Activated T-cell treated with anti-CD3 and anti-CD28 coated beads, Interleukin-2, amount 50 U/mL, for 72 hours (primary cell): ENCODE measurements at places on chromosomes 6 and 20. TPM values are rescaled to one million over a fixed set of nuclear protein-coding genes. Genes with fewer than 3 reads are reported as not detected.

DNA sequence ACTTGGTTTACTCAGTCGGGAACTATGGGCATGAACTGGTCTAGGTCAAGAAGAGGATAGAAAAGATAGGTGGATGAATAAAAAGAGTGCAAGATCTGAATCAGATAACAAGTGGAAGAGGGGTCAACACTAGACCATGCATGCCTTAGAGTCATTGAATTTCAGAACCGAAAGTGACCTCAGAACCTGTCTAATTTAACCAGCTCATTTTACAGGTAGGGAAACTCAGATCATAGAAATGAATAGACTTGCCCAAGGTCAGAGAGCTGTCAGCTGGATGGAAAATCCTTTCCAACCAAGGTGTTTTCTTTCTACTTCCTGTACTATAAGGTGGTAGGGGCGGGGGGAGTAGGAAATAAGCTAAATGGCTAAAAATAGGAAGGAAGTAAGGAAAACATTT lies 121.4 kb upstream of the ADGRF1 start:
- DNase-seq = no peak
- no peaks in the 10 kb centered on the region for H3K36me3 ChIP-seq
- no peaks in the 10 kb centered on the region for H3K27me3 ChIP-seq

GRCh38 chr6:111927321-111927720 lies 54.1 kb upstream of the FYN start:
- no peak overlapping the region for H3K27ac ChIP-seq
- peaks cover 7% of the 10 kb centered on the region for H3K36me3 ChIP-seq
- H3K4me1 ChIP-seq = peaks cover 39% of the 10 kb centered on the region
- no peaks in the 10 kb centered on the region for H3K27me3 ChIP-seq
- no peak overlapping the region for H3K4me3 ChIP-seq

GRCh38 chr6:79072640-79073181 lies 5.3 kb downstream of the PHIP start:
- peaks cover 6% of the 10 kb centered on the region for H3K36me3 ChIP-seq
- no peak for DNase-seq
- H3K27me3 ChIP-seq = no peaks in the 10 kb centered on the region
- peak overlapping the region; percentile 70 for H3K27ac ChIP-seq
- peaks cover 62% of the 10 kb centered on the region for H3K4me1 ChIP-seq

DNA sequence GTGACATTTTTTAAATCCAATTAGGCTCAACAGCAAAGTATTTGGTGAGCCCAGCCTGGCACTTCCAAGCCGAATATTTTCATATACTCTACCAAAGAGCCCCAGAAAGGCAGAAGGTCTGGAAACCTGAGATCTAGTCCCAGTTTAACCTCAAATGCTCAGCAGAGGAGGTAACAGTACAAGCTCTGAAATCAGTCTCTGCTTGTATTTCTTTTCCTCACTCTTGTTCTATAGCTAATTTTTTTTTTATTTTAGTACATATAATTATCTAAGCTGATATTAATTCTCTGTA lies 9.1 kb downstream of the SOD2 start:
- H3K36me3 ChIP-seq = peaks cover 4% of the 10 kb centered on the region
- H3K27me3 ChIP-seq = no peaks in the 10 kb centered on the region
- peaks cover 50% of the 10 kb centered on the region for H3K4me1 ChIP-seq
- DNase-seq = no peak

DNA sequence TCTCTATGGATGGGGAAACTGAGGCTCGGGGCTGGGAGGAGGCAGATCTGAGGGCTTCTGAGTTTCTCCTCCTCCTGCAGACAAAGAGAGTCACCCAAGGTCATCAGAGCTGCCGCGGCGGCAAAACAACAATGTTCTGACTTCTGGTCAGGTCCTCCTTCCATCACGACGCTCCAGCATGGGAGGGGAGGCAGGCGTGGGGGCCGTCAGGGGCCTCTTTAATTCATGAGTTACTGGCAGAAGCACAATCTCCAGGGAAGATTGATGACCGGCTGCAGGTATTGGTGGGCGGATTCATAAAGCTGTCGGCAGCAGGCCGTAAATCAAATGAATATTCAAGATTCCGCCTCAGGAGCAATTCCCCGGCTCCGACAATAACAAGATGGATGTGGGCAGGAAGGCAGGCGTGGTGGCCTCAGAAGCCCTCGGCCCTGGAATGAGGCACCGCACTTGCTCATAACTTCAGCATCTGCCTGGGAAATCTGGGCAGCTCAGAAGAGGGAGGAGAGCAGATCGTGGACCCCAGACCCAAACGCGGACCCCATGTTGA lies 19.1 kb downstream of the PCK1 start:
- H3K27ac ChIP-seq = no peak overlapping the region
- no peak overlapping the region for H3K4me3 ChIP-seq
- DNase-seq = no peak
- H3K27me3 ChIP-seq = peaks cover 52% of the 10 kb centered on the region
- H3K36me3 ChIP-seq = no peaks in the 10 kb centered on the region
- no peaks in the 10 kb centered on the region for H3K4me1 ChIP-seq

DNA sequence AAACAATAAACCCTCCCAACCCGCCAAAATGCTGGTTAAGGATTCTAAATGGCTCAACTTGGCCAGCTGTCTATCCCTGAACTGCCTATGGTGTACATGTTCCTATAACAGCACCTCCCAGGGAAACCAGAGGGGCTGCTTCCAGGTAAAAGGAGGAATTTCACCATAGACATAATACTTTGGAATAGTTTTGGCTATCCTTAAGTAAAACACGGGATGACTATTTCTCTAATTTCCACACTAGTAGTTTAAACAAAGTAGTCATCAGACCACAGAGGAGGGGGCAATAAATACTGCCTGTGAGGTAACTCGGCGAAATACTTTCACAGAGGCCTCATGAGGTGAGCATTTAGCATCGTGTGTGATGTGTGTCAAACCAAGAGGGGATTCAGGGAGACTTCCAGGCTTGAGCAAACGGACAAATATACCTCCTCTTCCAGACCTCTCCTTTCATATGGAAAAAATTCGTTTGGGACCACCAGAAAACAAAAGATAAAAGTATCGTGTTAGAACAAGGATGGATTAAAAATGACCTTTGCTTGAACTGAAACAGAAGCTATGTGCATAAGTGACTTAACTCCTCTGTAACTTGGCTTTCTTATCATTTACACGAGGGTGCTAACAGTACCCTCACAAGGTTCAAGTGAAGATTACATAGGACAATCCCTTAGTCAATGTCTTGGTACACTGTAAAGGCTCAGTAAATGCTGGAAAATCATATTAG lies 1.0 kb upstream of the XRN2 start:
- peaks cover 43% of the 10 kb centered on the region for H3K4me1 ChIP-seq

GRCh38 chr20:21235484-21236445 lies 67.4 kb upstream of the XRN2 start:
- peak; percentile 76 for DNase-seq
- peak overlapping the region; percentile 72 for H3K4me3 ChIP-seq
- H3K27me3 ChIP-seq = no peaks in the 10 kb centered on the region
- H3K27ac ChIP-seq = no peak overlapping the region
- H3K36me3 ChIP-seq = no peaks in the 10 kb centered on the region

DNA sequence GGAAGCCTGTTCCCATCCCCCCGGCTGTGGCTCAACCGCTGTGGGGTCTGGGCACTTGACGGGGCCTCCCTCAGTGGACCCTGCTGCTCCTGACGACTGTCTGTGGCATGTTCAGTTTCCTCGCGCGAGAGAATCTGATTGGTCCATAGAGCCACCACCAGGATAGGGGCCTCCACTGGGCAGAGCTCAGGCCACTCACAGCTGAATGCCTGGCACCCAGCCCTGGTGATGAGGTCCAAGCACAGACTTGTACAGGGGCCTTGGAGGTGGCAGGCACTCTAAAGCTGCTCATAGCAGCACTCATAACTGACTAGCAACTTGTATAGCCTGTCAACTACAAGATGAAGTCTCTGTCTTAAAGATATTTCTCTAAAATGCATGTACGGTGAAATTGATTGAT lies 368.1 kb downstream of the NRN1 start:
- peaks cover 17% of the 10 kb centered on the region for H3K36me3 ChIP-seq
- no peak overlapping the region for H3K4me3 ChIP-seq
- no peaks in the 10 kb centered on the region for H3K4me1 ChIP-seq
- no peaks in the 10 kb centered on the region for H3K27me3 ChIP-seq
- no peak for DNase-seq

GRCh38 chr20:17197041-17197440 lies 29.8 kb upstream of the PCSK2 start:
- DNase-seq = no peak
- no peaks in the 10 kb centered on the region for H3K4me1 ChIP-seq
- no peaks in the 10 kb centered on the region for H3K27me3 ChIP-seq
- no peaks in the 10 kb centered on the region for H3K36me3 ChIP-seq
- H3K4me3 ChIP-seq = no peak overlapping the region
- no peak overlapping the region for H3K27ac ChIP-seq

DNA sequence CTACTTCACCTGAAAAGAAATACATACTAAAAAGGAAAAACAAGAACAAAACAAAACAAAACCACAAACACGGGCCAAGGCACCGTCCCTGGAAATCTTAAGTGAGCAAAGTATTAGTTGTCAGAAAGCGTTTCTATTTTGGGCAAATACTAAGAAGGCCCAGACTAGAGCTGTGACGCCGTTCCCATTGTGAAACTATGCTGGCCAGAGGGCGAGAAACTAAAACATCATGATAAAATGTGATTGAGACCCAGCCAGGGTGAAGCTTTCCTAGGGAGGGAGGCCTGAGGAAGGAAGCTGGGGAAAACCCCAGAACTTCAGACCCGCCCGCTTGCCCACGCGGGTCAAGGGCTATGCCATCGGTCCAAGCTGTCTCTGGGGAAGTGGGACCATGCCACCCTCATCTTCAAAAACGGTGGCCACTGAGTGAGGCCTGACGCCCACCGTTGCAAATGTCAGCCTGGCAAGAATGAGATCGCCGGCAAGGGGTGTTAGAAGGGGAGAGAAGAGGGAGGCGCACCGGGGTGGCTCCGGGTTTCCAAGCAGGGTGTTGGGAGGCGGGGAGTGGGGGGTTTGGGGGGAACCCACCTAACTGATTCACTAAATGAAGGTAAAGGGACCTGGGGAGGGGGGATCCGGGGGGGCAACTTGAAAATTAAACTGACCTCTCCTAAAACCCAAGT lies 1950.9 kb upstream of the DEFB115 start:
- no peak overlapping the region for H3K27ac ChIP-seq
- no peak for DNase-seq
- H3K4me1 ChIP-seq = peaks cover 16% of the 10 kb centered on the region
- H3K27me3 ChIP-seq = no peaks in the 10 kb centered on the region
- H3K36me3 ChIP-seq = peaks cover 31% of the 10 kb centered on the region
- peak overlapping the region; percentile 63 for H3K4me3 ChIP-seq

GRCh38 chr6:169918239-169918953 lies 167.0 kb downstream of the ERMARD start:
- H3K27ac ChIP-seq = no peak overlapping the region
- H3K4me1 ChIP-seq = peaks cover 5% of the 10 kb centered on the region
- no peaks in the 10 kb centered on the region for H3K36me3 ChIP-seq
- H3K27me3 ChIP-seq = peaks cover 11% of the 10 kb centered on the region
- no peak overlapping the region for H3K4me3 ChIP-seq

DNA sequence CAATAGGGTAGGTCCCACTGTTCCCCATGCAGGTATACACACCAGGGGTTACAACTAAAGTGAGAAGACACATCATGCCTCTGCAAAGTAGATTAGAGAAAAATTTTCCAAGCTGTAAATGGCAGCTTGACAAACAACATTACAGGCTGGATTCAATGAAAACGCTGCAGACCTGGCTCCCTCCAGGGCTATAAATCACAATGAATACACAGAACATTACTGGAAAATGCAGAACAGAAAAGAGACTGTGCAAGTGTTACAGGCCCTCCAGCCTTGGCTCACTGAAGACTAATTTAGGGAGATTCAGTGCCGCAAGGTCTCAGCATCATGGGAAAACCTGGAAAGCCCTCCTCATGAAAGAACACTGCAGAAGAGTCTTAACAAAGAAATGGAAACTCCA lies 207.8 kb downstream of the KHDC1L start:
- no peaks in the 10 kb centered on the region for H3K27me3 ChIP-seq
- no peak overlapping the region for H3K4me3 ChIP-seq
- H3K36me3 ChIP-seq = no peaks in the 10 kb centered on the region
- H3K27ac ChIP-seq = no peak overlapping the region
- no peak for DNase-seq

Gene RNF39
- total RNA-seq = not detected

Gene ELOVL4
- total RNA-seq = 2.1 TPM

Gene ARFGEF2
- 23.3 TPM for total RNA-seq

Gene PDSS2
- 14.3 TPM for total RNA-seq

Gene STK4
- total RNA-seq = 162 TPM
